ENCODE measurements at places on chromosomes 12 and 14. TPM values are rescaled to one million over a fixed set of nuclear protein-coding genes. Genes with fewer than 3 reads are reported as not detected.

The ADCY6 gene
- total RNA-seq = 0.31 TPM

The CDK17 gene
- total RNA-seq = 232 TPM

The CD163 gene
- 2.1 TPM for total RNA-seq

DNA sequence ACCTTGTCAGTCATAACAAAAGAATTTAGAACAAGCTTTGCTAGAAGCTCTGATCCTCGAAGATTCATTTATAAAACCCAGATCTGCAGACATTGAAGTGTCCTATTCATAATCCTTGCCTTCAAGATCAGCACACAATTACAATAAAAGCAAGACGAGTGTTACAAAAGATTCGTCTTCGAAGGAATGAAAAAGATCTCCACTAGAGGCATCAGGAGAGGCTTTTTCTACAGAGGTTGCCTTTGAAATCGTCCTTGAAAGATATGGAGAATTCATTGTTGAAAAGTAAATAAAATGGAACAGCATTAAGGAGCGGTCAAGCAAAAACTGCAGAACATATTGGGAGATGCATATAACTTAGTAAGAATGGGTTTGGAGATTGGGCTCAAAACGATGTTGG lies 146.4 kb downstream of the BMP4 start:
- H3K4me1 ChIP-seq = no peaks in the 10 kb centered on the region
- no peaks in the 10 kb centered on the region for H3K27me3 ChIP-seq
- no peak overlapping the region for H3K4me3 ChIP-seq
- H3K27ac ChIP-seq = no peak overlapping the region
- no peak for DNase-seq

DNA sequence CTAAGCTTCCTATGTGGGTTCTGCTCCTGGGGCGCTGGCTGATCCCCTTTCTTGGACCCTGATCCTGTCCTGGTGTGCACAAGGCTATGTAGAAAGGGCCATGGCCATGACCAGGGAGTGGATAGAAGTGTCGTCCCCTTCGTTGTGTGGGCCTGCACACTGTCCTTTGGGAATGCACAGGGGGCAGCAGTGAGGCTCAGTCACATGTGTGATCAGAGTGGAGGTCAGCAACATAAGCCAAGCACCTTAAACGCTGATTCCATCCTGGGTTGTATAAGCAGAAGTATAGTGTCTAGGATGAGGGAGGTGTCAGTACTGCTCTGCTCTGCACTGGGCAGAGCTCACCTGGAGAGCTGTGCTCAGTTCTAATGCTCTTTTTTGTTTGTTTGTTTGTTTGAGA lies 48.4 kb downstream of the ESRRB start:
- no peak overlapping the region for H3K4me3 ChIP-seq
- H3K27ac ChIP-seq = no peak overlapping the region
- H3K4me1 ChIP-seq = no peaks in the 10 kb centered on the region
- DNase-seq = no peak
- H3K36me3 ChIP-seq = no peaks in the 10 kb centered on the region

DNA sequence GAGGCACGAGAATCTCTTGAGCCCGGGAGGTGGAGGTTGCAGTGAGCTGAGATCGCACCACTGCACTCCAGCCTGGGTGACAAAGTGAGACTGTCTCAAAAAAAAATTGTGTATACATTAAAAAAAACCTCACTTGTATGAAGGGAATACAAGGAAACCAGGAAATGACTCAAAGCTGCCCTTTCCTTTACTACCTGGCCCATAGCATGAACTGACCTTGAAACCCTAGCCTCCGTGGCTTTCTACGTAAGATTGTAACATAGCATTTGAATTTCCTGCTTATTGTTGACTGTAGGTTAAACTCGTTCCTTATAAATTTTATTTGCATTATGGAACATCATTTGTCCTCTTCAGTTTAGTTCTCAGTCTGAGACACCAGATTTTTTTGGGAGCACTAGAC lies 9.1 kb upstream of the DDX47 start:
- no peak overlapping the region for H3K27ac ChIP-seq
- no peak overlapping the region for H3K4me3 ChIP-seq
- no peak for DNase-seq
- no peaks in the 10 kb centered on the region for H3K27me3 ChIP-seq
- peaks cover 28% of the 10 kb centered on the region for H3K4me1 ChIP-seq

DNA sequence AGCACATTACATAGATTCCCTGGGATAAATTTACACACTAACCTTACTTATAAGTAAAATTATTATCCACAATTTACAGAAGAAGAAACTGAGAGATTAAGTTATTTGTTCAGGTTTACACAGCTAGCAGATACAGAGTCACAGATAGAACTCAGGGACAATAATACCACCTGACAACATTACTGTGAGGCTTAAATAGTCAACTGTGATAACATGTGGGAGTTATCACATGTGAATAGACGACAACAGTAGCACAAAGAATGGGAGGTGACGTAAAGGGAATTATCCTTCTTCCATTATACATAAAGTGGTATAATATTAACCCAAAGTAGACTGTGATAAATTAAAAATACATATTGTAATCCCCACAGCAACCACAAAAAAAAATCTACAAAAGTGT lies 6.2 kb upstream of the SPIC start:
- H3K4me1 ChIP-seq = no peaks in the 10 kb centered on the region
- H3K36me3 ChIP-seq = no peaks in the 10 kb centered on the region
- H3K4me3 ChIP-seq = no peak overlapping the region
- no peak for DNase-seq

DNA sequence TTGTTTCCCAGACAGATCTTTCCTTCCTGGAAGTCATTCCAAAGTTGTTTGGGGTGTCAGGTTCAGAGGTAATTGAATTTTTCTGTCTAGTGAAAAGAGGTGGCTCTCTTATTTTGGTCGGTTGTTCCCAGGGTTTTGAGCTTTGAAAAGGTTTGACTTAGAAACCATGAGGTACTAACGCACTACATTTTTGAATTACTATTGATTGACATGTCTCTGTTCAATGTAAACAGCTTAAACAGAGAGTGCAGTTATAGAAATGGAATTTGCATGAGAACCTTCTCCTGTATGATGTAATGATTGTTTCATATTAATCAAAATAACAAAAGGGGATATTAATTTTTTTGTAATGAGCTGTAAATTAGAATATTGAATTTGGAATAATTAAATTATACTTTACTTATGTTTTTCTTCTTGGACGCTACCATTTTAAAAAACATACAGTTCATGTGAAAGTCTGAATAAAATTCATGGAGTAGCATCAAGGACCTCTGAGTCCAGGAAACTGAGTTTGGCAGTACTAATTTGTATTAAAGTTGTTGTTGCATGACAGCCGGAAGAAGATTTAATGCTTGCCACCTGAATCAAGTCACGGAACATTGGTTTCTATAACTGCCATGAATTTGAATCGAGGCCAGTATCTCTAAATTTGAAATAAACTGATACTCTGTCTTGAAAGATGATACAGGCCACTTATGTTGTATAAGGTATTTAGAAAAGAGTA lies 41.7 kb downstream of the NPAS3 start:
- H3K4me1 ChIP-seq = no peaks in the 10 kb centered on the region
- H3K4me3 ChIP-seq = no peak overlapping the region
- H3K27me3 ChIP-seq = no peaks in the 10 kb centered on the region
- H3K36me3 ChIP-seq = no peaks in the 10 kb centered on the region
- no peak overlapping the region for H3K27ac ChIP-seq

GRCh38 chr12:40618636-40619035 lies 73.6 kb upstream of the CNTN1 start:
- no peak for DNase-seq
- no peak overlapping the region for H3K4me3 ChIP-seq

DNA sequence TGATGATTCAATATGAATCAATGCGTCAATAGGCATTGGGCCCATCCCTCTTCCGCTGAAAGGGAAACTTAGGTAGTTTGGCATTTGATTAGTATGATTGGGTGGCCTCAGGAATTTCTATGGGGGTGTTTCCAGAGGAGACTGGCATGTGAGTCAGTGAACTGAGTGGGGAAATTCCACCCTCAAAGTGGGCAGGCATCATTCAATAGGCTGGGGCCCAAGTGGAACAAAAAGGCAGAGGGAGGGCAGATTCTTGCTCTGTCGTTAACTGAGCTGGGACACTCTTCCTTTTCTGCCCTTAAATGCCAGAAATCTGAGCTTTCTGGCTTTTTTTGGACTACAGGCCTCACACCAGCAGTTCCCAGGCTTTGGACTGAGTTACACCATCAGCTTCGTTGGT lies 373.5 kb downstream of the RPS29 start:
- DNase-seq = no peak
- no peaks in the 10 kb centered on the region for H3K36me3 ChIP-seq
- no peaks in the 10 kb centered on the region for H3K4me1 ChIP-seq
- no peaks in the 10 kb centered on the region for H3K27me3 ChIP-seq

GRCh38 chr12:2647186-2647585 lies 147.6 kb upstream of the FKBP4 start:
- H3K4me3 ChIP-seq = no peak overlapping the region
- no peak overlapping the region for H3K27ac ChIP-seq
- no peaks in the 10 kb centered on the region for H3K36me3 ChIP-seq

GRCh38 chr12:22858849-22859570 lies 234.0 kb downstream of the ETNK1 start:
- no peak overlapping the region for H3K27ac ChIP-seq
- H3K4me1 ChIP-seq = no peaks in the 10 kb centered on the region
- H3K4me3 ChIP-seq = no peak overlapping the region
- DNase-seq = no peak
- no peaks in the 10 kb centered on the region for H3K36me3 ChIP-seq
- H3K27me3 ChIP-seq = no peaks in the 10 kb centered on the region

GRCh38 chr12:55712700-55713415 lies 3.0 kb upstream of the BLOC1S1 start:
- peaks cover 32% of the 10 kb centered on the region for H3K4me1 ChIP-seq
- H3K36me3 ChIP-seq = no peaks in the 10 kb centered on the region
- H3K4me3 ChIP-seq = no peak overlapping the region
- H3K27ac ChIP-seq = no peak overlapping the region
- peaks cover 8% of the 10 kb centered on the region for H3K27me3 ChIP-seq

- peak overlapping the region; percentile 25 for H3K4me3 ChIP-seq
- H3K27me3 ChIP-seq = no peaks in the 10 kb centered on the region
- H3K27ac ChIP-seq = peak overlapping the region; percentile 83
- H3K36me3 ChIP-seq = no peaks in the 10 kb centered on the region
- DNase-seq = no peak
- H3K4me1 ChIP-seq = peaks cover 33% of the 10 kb centered on the region
Observed at GRCh38 chr12:11652351-11653040, 3.0 kb downstream of the ETV6 start.

GRCh38 chr14:22460461-22461195 lies 128.4 kb downstream of the DAD1 start:
- peak overlapping the region; percentile 79 for H3K27ac ChIP-seq
- H3K4me3 ChIP-seq = peak overlapping the region; percentile 62
- H3K36me3 ChIP-seq = peaks cover 57% of the 10 kb centered on the region
- peaks cover 67% of the 10 kb centered on the region for H3K4me1 ChIP-seq

GRCh38 chr12:57430112-57430930 lies 522 bp downstream of the R3HDM2 start:
- H3K4me1 ChIP-seq = peaks cover 19% of the 10 kb centered on the region
- H3K36me3 ChIP-seq = no peaks in the 10 kb centered on the region
- no peak for DNase-seq
- H3K27me3 ChIP-seq = no peaks in the 10 kb centered on the region
- H3K4me3 ChIP-seq = peak overlapping the region; percentile 68
- H3K27ac ChIP-seq = peak overlapping the region; percentile 99

DNA sequence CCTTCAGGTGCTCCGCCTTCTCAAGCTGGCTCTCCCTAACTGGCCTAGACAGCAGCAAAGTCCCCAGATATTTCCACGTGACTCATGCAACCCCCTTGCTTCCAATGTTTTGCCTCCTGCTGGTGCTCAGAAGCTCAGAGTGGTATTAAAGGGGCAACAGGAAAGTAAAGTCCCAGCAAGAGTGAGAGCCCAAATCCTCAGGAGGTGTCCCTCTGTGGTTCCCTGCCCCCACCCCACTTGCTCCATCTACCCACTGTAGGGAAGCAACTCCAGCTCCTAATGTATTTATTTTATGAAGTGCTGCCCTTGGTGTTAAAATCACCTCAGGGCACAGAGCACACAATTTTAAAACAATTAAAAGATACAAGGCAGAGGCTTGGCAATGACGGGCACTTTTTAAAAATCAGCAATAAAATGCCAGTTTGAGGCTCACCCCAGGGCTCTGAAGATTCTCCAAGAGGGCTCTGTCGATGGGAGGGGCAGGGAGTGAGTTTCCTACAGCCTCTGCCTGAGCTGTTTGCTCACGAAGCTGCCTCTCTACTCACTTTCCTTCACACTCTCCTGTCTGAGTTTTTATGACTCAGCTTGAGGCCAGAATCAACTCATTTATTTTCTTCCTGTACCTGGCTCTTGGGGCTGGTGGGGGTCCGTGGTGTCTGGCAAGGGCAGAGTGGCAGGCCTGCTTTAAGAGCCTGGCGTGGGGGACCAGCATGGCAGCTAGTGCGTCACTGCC lies 81.9 kb upstream of the MAX start:
- no peak overlapping the region for H3K27ac ChIP-seq
- no peaks in the 10 kb centered on the region for H3K4me1 ChIP-seq
- no peaks in the 10 kb centered on the region for H3K27me3 ChIP-seq
- H3K4me3 ChIP-seq = no peak overlapping the region
- H3K36me3 ChIP-seq = no peaks in the 10 kb centered on the region

- no peak overlapping the region for H3K4me3 ChIP-seq
- H3K4me1 ChIP-seq = no peaks in the 10 kb centered on the region
- no peak for DNase-seq
- H3K27ac ChIP-seq = no peak overlapping the region
- H3K36me3 ChIP-seq = no peaks in the 10 kb centered on the region
- no peaks in the 10 kb centered on the region for H3K27me3 ChIP-seq
Observed at GRCh38 chr12:91009319-91009950, 4.7 kb upstream of the EPYC start.

GRCh38 chr14:35687335-35687939 lies 121.7 kb downstream of the RALGAPA1 start:
- no peak overlapping the region for H3K27ac ChIP-seq
- no peak for DNase-seq
- H3K4me3 ChIP-seq = no peak overlapping the region
- H3K4me1 ChIP-seq = no peaks in the 10 kb centered on the region
